ENCODE measurements at places on chromosomes 7 and 10.

GRCh38 chr7:90236721-90237289 lies 8.2 kb upstream of the CFAP69 start:
- DNase-seq: no peak

DNA sequence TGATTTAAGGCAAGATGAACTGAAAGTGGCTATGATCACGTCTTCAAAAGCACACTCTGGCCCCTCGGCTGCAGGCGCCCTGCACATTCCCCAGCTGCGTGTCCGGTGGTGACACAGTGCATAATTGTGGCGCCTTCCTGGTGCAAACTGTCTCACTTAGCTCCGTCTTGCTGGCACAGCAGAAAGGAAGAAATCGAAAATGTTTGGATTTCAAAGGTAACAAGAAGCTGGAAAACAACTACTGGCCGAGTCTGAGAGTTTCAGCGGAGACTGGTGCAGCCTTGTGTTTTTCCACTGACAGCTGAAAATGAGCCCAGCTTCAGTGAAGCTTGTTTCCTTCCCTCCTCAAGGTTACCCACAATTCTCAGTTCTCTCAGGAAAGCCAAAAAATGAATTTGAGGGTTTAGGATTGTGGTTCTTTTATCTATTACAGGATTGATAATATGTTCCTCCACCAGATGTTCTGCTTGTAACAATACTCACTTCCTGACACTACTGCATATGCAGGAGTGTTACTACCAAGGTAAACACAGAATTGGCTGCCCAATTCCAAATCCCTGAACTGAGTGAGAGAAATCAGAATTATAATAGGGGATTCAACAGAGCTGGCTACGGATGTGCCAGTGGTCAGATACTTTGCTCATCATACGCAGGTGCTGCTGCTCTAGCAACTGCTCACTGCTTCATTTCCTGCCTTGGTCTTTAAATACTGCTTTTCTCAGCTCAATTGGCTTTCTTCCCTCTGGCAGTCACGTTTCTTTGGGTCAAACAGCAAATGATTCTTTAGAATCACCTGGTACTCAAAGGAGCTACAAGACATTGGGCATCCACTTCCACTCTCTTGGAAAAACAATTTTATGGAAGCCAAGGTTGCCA lies 63.7 kb downstream of the TRUB1 start:
- no peak for DNase-seq

- DNase-seq: no peak
These were observed 62.4 kb downstream of the MICU1 start for GRCh38 chr10:72563327-72563932.

DNA sequence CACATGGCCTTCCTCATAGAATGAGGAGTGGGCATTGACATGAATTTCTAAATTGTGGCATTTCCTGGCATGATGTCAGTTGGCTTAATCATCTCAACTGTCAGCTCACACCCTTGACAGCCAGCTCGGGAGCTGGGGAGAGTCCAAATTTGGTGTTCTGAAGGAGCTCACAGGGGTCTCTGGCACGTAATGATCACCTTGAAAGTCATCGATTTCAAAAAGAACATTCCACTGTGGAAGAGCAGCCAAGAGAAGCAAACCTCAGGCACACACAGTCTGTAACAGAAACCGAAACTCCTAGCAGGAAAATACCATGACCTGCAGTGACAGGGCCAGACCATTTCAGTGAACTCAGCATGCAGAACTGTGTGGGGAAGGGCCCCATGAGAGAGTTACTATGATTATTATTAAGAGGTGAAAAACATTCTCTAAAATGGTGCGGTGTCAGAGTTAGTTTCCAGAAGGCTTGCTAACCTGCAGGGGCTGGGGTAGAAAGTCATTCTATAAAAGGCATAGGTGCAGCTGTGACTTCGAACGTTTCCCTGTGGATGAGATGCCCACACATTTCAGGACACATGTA lies 26.4 kb upstream of the KLF6 start:
- peak; percentile 54 for DNase-seq

- DNase-seq: no peak
These were observed 15.4 kb upstream of the MYL7 start for GRCh38 chr7:44156453-44157010.

DNA sequence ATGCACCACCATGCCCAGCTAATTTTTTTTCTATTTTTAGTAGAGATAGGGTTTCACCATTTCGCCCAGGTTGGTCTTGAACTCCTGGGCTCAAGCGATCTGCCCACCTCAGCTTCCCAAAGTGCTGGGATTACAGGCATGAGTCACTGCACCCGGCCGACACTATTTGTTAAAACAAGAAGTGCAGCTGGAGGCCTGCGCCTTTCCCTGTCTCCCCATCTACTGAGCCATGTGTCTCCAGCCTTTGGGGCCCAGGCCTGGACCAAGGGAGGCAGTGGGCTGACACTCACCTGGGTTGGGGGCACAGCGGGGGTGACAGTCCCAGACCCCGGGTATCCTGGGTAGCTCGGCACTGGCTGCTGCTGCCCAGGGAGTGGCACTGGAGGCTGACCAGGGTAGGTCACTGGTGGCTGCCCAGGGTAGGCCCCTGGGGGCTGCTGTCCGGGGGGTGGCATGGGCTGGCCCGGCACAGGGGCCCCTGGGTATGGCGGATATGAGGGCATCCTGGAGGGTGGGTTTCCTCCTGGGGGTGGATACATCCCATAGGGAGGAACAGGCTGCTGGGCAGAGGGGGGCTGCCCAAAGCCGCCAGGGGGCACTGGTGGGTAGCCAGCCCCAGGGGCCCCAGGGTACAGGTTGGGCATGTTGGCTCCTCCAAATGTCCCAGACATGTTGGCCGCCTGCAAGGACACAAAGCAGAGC lies 36.3 kb downstream of the PLAC9 start:
- DNase-seq: no peak

- DNase-seq: no peak
These were observed 10.3 kb downstream of the MNX1 start for GRCh38 chr7:156999958-157000726.

Data from stimulated activated CD4-positive, alpha-beta T cell treated with anti-CD3 and anti-CD28 coated beads, Interleukin-12 subunit alpha, Interleukin-12 subunit beta, amount 100 ng/mL, for 48 hours (primary cell).